Motor neuron (in vitro differentiated cells): ENCODE measurements at places on chromosomes 7 and 10. TPM values are rescaled to one million over a fixed set of nuclear protein-coding genes. Genes with fewer than 3 reads are reported as not detected.

EN2 gene
- total RNA-seq, result 0.78 and 0.85 TPM in 2 replicates

DPYSL4 gene
- total RNA-seq, result 175 and 181 TPM in 2 replicates

GRCh38 chr10:102959360-102959759, 41.3 kb downstream of the CNNM2 start:
- ATAC-seq, result no peak

- ATAC-seq, result peak; percentile 27
Observed at GRCh38 chr10:15960277-15960676, 100.0 kb upstream of the MINDY3 start.

GRCh38 chr10:484441-484924, 205.0 kb downstream of the DIP2C start:
- ATAC-seq, result peak; percentile 20

NUTM2E gene
- 0.22 and 0.25 TPM in 2 replicates for total RNA-seq

GRCh38 chr7:127850195-127850594, 181.0 kb downstream of the LRRC4 start:
- no peak for ATAC-seq

NEUROG3 gene
- 0.13 and 0.27 TPM in 2 replicates for total RNA-seq

RASA4 gene
- 1.5 and 1.7 TPM in 2 replicates for total RNA-seq

GRCh38 chr10:78772986-78773530, 295.7 kb upstream of the ZMIZ1 start:
- ATAC-seq, result no peak

GRCh38 chr7:90842430-90842788, 246.3 kb downstream of the CDK14 start:
- ATAC-seq, result no peak

RRP12 gene
- 20.8 and 24.7 TPM in 2 replicates for total RNA-seq

HOXA9 gene
- 1.3 and 1.4 TPM in 2 replicates for total RNA-seq

DNA sequence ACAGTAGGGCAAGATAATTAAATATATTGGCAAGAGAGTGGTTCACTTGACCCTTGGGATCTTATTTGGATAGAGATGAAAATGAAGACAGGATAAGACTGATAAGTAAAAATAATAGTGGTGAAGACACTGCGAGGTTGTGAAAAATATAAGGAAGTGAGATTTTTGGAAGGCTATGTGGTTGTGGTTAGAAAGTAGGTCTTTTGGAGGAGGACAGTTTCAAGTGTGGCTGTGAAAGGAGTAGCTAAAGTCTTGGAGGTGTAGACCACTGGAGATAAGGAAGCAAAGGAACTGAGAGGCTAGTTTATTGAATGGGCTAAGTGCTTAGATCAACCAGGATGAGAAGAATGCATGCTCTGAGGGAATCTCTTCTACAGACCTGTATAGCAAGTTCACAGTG, 11.2 kb downstream of the MIOS start:
- no peak for ATAC-seq

GRCh38 chr10:103985726-103986125, 18.8 kb downstream of the SLK start:
- ATAC-seq, result no peak

- ATAC-seq, result no peak
Observed at GRCh38 chr7:110600956-110601355, 490.0 kb upstream of the LRRN3 start.

- peak; percentile 22 for ATAC-seq
Observed at GRCh38 chr10:98262571-98262970, 5.4 kb downstream of the LOXL4 start.

- ATAC-seq, result peak; percentile 91
Observed at GRCh38 chr10:454860-455259, 234.6 kb downstream of the DIP2C start.

DNA sequence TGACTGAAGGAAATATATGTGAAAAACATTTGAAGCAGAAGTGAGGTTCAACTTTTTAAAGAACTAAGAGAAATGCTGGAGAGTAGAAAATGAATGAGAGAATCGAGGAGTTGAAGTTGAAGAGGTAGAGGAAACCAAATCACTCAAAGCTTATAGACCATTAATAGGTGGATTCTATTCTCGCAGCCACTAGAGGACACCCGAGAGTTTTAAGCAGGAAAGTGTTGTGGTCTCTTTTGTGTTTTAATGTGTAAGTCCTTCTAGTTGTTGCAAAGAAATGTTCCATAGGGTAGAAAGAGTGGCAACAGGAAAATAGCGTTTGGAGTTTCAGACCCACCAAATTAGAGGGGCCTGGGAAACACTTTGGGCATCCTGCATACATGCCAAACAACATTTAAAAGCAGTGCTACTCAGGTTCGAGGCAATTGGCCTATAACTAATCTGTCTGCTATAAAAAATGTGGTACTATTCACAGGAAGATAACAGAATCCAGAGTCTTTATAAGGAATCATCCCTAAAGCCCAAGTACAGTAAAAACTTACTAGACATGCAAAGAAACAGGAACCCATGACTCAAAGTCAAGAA, 75.3 kb upstream of the TAS2R16 start:
- ATAC-seq, result no peak

- no peak for ATAC-seq
Observed at GRCh38 chr7:45680776-45681175, 106.6 kb downstream of the ADCY1 start.

STEAP4 gene
- total RNA-seq, result 0.09 and 0.16 TPM in 2 replicates

TMEM196 gene
- 14.4 and 15.5 TPM in 2 replicates for total RNA-seq

C10orf143 gene
- total RNA-seq, result 1.4 and 1.6 TPM in 2 replicates

THSD7A gene
- total RNA-seq, result 1.3 and 1.7 TPM in 2 replicates

PRKCQ gene
- 3.7 and 3.9 TPM in 2 replicates for total RNA-seq

LANCL2 gene
- total RNA-seq, result 12.8 and 14.0 TPM in 2 replicates

TMEM176B gene
- 129 and 134 TPM in 2 replicates for total RNA-seq

DNA sequence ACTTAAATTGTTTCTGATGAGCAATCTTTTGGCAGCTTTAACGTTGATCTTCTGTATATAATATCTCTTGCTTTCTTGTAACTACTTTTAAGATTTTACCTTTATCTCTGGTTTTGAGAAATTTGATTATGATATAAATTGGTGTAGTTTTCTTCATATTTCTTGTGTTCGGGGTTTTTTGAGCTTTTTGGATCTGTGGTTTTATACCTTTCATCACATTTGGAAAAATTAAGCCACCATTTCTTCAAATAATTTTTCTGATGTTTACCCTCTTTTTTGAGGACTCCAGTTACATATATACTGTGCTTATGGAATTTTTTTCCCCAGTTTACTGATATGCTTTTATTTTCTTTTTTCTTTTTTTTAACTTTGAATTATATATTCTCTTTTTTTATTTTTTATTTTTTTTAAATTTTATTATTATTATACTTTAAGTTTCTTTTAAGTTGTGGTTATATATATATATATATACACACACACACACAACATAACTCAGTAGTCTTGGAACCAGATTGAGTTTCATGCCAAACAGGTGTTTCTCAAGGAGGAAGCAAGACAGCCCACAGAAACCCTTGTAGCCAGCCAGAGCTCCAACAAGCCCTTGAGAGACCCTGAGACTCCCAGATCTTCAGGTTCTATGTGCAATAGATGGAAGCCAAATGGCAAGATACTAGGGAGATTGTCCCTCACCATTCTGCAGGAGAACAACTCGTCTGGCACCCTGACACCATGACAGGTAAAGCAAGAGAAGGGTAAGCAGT, 27.5 kb upstream of the NME8 start:
- ATAC-seq, result no peak

DNA sequence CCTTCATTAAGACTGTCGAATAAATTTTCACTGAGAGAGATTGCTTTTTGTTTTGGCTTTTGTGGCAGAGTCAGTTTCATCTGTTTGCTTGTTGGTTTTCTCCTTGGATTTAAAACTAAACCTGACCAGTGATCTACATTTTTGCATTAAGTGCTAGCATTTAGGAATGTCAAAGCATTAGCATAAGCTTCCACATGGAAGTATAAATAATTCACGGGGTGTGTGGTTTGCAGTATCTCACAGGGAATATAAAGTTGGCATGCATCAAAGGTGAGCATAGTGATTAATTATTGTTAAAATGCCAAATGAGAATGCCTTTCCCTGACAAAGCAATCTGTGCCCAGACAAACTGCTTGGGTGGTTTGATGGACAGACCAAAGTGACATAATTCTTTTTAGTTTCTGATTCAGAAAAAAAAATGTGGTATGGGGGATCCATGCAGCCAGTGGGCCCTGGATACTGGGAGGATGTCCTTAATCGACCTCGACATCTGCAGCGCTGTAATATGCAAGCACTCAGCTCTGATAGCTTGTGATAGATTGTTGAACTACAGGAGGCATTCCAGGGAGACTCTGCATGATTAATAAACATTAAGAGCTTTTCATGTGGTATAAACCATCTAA, 339.3 kb upstream of the POM121L12 start:
- ATAC-seq, result peak; percentile 95

- ATAC-seq, result no peak
Observed at GRCh38 chr7:122767339-122767738, 64.6 kb upstream of the RNF148 start.

DNA sequence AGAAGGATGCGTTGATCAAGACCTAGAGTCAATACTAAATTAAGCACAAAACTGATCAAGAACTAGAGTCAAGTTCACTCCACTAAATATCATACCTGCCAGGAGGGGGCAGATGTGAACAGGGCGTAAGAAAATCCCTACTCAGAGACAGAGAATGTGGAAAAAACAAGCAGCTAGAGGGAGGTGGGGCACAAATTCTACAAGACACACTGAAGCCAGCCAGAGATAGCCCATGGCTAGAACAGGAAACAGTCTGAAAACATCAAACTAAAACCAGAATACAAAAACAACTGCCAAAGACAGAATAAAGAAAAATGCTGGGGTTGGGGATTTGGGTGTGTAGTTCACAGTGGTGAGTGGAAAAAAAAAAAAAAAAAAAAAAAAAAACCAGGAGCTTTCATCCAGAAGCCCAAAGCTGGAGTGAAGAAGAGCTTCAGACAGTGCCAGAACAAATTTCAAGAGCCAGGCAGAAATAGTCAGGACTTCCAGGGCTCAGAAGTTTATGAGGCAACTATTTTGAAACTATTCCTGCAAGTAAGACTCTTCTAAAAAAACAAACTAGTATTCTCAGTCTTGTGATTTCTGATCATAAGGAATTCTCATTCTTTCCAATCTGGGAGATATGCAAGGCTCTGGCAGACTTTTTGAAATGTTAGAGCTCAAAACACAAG, 118.3 kb downstream of the CCDC71L start:
- ATAC-seq, result peak; percentile 93

- no peak for ATAC-seq
Observed at GRCh38 chr10:47331491-47331890, 9.2 kb downstream of the GDF2 start.

- ATAC-seq, result no peak
Observed at GRCh38 chr7:104978460-104978859, 35.5 kb upstream of the KMT2E start.

DNA sequence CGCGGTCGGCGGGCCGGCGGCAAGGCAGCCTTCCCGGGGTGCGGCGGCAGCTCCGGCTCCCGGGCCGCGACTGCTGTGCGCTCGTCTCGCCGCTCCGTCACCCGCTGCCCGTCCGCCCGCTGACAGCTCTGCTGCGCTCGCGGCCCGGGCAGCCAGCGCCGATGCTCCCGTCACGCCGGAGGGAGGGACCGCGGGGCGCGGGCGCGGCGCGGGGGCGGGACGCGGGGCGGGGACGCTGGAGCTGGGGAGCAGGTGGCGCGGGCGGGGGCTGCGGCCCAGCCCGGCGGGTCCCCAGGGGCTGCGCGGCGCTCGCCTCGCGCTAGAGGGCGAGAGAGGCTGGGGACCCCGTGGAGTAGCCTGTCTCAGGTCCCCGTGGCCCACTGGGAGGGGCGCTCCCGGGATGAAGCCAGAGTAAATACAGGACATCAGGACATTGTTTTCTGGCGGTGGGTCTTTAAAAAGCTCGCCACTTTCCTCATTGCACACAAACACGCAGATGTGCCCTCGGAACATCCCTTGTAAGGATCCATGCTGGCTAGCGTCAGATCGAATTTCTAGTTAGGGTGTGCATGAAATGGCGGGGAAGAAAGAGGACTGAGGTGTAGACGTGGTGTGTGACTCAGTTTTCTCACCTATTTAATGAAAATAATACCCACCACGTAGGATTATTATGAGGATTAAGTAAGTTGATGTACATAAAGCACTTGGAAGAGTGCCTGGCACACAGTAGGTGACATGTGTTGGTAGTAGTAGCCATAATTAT, at the start of gene ELAPOR2:
ELAPOR2 (minus strand) TSS at position 130 of the 763 bp plus-strand sequence. CDS start 141 bp downstream, outside the sequence.
- ATAC-seq, result peak; percentile 98

DNA sequence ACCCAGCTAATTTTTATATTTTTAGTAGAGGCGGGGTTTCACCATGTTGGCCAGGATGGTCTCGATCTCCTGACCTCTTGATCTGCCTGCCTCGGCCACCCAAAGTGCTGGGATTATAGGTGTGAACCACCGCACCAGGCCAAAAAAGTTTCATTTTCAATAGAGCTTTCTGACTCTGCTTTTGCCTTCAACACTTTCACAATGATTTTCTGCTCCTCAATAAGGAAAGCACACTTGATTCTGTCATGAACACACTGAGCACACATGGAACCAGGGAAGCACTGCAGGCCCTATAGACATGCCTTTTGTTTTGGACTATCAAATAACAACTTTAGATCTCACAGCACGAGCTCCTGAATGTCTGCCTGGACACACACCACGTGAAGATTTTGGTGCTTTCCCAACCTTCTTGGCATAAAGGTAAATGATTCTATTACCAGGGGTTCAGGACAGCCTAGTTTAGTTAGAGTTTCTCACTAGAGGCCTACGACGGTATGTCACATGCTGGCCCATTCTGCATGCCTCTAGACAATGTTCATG, 8.0 kb downstream of the RRP12 start:
- no peak for ATAC-seq

- no peak for ATAC-seq
Observed at GRCh38 chr7:50711271-50712175, 71.2 kb downstream of the GRB10 start.

AGAP9 gene
- 10.0 and 11.2 TPM in 2 replicates for total RNA-seq

ZNF488 gene
- total RNA-seq, result 0.50 and 1.3 TPM in 2 replicates

FRAT1 gene
- total RNA-seq, result 3.9 and 4.3 TPM in 2 replicates

- peak; percentile 12 for ATAC-seq
Observed at GRCh38 chr10:93079663-93080349, 6.1 kb downstream of the CYP26A1 start.

DNA sequence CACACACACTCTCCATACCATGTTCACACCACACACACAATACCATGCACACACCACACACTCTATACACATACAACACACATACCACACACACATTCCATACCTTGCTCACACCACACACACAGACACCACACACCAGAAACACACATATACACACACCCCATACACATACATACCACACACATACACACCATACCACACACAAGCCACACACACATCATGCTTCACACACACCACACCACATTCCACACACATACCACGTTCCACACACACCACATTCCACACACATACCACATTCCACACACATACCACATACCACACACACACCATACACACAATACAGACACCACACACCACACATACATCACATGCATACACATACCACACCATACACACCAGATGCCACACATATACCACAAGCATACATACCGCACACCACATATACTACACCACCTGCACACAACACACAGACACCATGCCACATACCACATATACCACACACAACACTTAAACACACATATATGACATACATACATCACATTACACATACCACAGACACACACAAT, 282.7 kb downstream of the POU6F2 start:
- no peak for ATAC-seq

DNA sequence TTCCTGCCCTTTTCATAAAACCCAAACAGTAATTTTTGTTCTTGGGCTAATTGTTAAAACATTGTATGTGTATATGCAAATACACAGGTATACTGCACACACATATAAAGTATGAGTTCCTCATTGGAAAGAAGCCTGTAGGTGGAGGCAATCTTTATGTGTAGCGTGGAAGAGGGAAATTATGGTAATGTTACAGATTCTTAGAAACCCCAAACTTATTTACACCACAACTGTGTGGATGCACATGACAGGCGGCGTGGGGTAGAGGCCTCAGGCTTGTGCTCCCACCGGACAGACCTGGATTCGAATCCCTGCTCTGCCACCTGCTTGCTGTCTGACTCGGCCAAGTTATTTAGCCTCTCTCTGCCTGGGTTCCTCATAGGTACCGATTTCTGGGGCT, 223.0 kb downstream of the CELF2 start:
- no peak for ATAC-seq
